Left lobe of liver (tissue), 2 donors: ENCODE measurements at places on chromosomes 16 and 17. TPM values are rescaled to one million over a fixed set of nuclear protein-coding genes. Genes with fewer than 3 reads are reported as not detected.

CMTM2 gene
- total RNA-seq = not detected

TNRC6A gene
- total RNA-seq = 33.7 TPM

CDYL2 gene
- 5.4 TPM for total RNA-seq

DHRS7C gene
- total RNA-seq = not detected

DNA sequence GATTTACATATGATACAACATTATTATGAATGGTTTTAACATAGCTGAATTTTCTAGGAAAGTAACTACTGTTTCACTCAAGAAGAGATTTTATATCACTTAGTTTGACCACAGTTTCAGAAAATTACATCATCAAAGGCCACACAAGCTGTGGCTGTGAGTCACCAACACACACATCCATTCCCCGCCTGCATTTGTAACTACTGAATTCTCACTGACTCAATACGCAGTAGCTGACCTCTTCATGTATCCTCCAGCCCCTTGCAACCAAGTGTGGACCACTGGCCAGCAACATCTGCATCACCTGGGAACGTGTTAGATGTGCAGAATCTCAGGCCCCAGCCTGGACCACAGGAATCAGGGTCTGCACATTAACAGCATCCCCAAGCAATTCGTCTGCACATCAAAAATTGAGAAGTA lies 197.6 kb downstream of the XYLT1 start:
- no peak for DNase-seq

GRCh38 chr17:56821847-56822534 lies 11.7 kb downstream of the C17orf67 start:
- no peak for DNase-seq

GRCh38 chr16:54538276-54538675 lies 251.7 kb upstream of the IRX3 start:
- DNase-seq = no peak

GRCh38 chr16:17379121-17379571 lies 91.6 kb downstream of the XYLT1 start:
- no peak for DNase-seq
